Peyer's patch (tissue), 4 donors: ENCODE measurements at places on chromosomes 3 and 15. TPM values are rescaled to one million over a fixed set of nuclear protein-coding genes. Genes with fewer than 3 reads are reported as not detected.

The GOLGA8R gene
- total RNA-seq, result 5.0 TPM

The MOBP gene
- total RNA-seq, result not detected

The GOLGA8J gene
- not detected for total RNA-seq

The TRH gene
- not detected for total RNA-seq

The ELL3 gene
- 76.1 TPM for total RNA-seq

DNA sequence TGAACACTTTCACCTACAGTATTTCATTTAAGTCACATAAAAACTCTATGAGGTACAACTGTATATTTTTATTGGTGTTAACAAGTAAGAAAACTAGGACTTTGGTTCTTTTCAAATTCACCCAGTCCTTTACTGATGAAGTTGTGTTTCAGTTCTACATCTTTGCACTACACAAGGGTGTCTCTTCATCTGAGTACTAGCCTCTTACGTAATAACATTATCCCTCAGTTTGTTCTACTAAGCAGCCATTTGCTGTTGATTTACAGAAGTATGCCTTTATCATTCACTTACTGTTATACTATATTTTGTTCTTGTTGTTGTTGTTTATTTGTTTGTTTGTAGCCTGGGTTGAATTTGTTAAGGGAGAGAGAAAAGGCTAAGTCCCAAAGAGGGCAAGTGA is 311.9 kb downstream of the PLOD2 start:
- no peak for DNase-seq
- H3K4me1 ChIP-seq, result no peaks in the 10 kb centered on the region
- H3K27ac ChIP-seq, result no peak overlapping the region

GRCh38 chr3:16177962-16178627 is 3.6 kb downstream of the GALNT15 start:
- no peak overlapping the region for H3K27ac ChIP-seq
- peak overlapping the region; percentile 45 for H3K4me3 ChIP-seq
- H3K27me3 ChIP-seq, result no peaks in the 10 kb centered on the region
- H3K4me1 ChIP-seq, result no peaks in the 10 kb centered on the region

DNA sequence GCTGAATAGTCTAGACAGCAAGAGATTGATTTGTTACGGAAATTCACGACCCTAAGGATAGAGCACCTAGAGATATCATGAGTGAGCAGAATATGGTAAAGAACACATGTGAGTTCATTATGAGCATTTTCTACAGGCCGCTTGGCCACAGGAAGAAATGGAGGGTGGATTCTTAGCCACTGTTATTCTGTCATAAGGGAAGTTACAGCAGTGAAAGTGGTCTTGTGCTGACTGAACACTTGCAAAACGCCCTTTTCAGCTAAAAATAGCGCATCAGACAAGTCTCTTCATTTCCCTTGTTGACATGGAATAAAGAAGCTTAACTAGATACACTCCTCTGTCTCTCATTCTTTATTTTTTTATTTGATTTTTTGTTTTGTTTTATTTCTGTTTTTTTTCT is 19.8 kb downstream of the DGKG start:
- H3K36me3 ChIP-seq, result no peaks in the 10 kb centered on the region
- no peak for DNase-seq
- H3K4me3 ChIP-seq, result no peak overlapping the region

GRCh38 chr3:185024966-185025365 is 127.9 kb downstream of the C3orf70 start:
- no peak overlapping the region for H3K27ac ChIP-seq
- H3K36me3 ChIP-seq, result no peaks in the 10 kb centered on the region
- H3K27me3 ChIP-seq, result no peaks in the 10 kb centered on the region
- no peak overlapping the region for H3K4me3 ChIP-seq

DNA sequence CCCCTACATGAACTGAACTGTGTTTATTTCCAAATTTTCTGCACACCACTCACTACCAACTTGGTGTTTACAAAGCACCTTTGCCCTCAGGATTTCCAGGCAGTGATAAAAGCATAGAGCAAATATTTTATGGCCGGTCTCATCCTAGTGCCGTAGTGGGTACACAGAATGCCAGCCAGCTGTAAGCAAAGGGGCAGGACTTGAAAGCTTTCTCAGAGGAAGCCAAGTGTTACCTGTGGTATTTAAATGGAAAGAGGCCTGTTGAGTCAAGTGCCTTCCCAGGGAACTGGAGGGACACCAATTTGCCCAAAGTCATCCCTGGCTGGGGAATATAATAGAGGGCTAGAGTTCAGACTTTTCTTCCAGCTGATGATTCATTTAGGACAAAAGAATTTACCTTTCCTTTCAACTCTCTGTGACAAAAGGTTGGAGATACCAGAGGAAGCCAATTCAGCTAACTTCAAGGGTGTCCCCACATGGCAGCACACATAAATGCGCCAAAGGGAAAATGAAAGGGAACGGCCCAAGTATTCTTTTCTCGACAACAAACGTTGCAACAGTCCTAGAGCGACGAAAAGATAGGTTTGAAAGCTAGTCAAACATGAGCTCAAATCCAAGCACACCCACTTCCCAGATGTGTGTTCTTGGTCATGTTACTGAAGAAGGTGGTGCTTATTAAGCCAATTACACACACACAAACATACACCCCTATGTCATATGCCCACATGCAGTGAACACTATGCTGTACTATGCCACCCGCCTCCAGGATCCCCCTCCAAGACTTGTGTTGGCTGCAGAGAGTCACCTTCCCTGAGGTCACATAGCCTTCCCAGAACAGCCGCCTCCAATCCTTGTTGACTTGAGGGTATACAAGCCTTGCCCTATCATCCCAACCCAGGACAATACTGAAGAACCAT is 27.7 kb downstream of the MAGI1 start:
- no peak for DNase-seq
- H3K4me1 ChIP-seq, result no peaks in the 10 kb centered on the region
- no peaks in the 10 kb centered on the region for H3K27me3 ChIP-seq
- no peaks in the 10 kb centered on the region for H3K36me3 ChIP-seq
- H3K4me3 ChIP-seq, result no peak overlapping the region

DNA sequence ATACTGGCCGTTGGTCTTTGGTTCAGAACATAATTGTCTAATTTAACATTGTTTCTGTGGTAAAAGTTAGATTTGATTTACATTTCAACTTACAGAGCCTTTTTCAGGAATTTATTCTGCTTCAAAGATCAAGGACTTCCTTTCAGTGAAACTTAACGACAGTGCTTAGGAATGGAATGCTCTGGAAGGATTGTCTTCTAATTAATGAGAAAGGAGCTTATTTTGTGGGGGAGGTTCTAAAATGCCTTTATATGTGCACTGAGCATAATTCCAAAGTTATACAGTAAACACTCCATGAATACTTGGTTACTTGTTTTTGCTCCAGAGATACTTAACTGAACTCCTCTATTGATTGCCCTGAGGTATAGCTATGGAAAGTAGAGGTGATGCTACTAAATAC is 75.7 kb downstream of the CACNA1D start:
- H3K4me3 ChIP-seq, result no peak overlapping the region
- no peaks in the 10 kb centered on the region for H3K4me1 ChIP-seq
- no peak for DNase-seq
- H3K36me3 ChIP-seq, result no peaks in the 10 kb centered on the region
- H3K27me3 ChIP-seq, result no peaks in the 10 kb centered on the region
- no peak overlapping the region for H3K27ac ChIP-seq

DNA sequence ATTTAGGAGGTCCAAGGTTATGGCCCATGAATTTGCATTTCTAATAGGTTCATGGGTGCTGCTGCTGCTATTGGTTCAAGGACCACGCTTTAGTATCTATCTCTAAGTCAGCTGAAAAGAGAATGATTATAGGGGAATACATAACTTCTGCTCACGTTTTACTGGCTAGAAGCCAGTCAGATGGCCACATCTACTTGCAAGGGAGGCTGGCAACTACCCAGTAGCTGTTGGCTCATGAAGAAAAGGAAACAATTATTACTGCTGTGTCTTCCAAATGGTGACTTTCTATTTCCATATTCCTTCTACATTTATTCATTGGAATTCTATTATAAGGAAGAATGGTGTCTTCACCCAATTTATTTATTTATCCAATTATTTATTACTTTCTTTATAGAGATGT is 54.2 kb downstream of the SLC25A36 start:
- no peak overlapping the region for H3K4me3 ChIP-seq
- H3K36me3 ChIP-seq, result no peaks in the 10 kb centered on the region
- no peak overlapping the region for H3K27ac ChIP-seq
- H3K4me1 ChIP-seq, result no peaks in the 10 kb centered on the region

DNA sequence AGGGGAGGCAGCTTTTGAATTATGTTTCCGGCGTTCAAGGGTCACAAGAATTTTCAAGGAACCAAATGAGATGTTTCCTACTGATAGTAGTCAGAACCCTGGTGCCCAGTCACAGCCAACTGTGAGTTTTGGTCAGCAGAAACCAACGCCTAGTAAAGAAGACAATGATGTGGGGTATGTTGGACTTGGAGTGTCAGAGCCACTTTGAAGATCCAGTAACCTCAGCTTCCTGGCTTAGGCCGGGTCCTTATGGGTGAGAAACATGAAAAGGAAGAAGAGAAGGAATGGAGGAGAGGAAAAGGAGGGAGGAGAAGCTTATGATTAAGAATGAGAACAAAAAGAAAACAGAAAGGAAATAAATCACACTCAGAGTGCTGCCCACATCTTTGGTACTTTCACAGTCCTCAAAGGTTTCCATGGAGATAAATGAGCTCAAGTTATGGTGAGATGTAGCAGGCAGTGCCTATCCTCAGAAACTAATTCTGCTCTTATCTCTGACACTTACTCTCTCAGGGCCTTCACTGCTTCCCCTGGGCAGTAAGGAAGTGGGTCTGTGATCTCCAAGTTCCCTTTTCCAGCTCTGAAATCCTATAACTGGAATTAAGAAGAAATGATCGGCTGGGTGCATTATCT is 2.0 kb upstream of the MCF2L2 start:
- H3K27me3 ChIP-seq, result peaks cover 3% of the 10 kb centered on the region
- peaks cover 10% of the 10 kb centered on the region for H3K4me1 ChIP-seq
- DNase-seq, result no peak
- H3K27ac ChIP-seq, result no peak overlapping the region
- no peak overlapping the region for H3K4me3 ChIP-seq
- no peaks in the 10 kb centered on the region for H3K36me3 ChIP-seq

DNA sequence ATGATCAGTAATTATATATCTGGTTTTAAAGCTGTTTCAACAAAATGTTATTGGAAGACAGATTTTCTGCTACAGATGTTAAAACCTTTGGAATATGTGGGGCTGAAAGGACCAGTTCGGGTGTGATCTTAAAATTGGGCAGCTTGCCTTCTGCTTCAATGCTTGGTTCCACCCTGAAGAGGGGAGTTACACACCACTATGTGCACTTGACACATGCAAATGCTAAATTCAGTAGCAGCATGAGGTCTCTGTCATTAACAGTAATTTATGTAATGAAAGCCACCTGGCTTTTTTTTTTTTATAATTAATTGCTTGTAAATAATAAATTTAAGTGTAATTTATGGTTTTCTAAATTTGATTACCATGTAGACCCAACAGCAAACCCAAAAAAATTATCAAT is 24.6 kb downstream of the CDIN1 start:
- no peak overlapping the region for H3K27ac ChIP-seq
- no peak for DNase-seq
- no peak overlapping the region for H3K4me3 ChIP-seq
- H3K27me3 ChIP-seq, result no peaks in the 10 kb centered on the region

- H3K4me1 ChIP-seq, result no peaks in the 10 kb centered on the region
- no peaks in the 10 kb centered on the region for H3K27me3 ChIP-seq
- no peak overlapping the region for H3K27ac ChIP-seq
- no peak for DNase-seq
- no peaks in the 10 kb centered on the region for H3K36me3 ChIP-seq
Measured at GRCh38 chr3:157533298-157534070, 30.3 kb upstream of the VEPH1 start.

DNA sequence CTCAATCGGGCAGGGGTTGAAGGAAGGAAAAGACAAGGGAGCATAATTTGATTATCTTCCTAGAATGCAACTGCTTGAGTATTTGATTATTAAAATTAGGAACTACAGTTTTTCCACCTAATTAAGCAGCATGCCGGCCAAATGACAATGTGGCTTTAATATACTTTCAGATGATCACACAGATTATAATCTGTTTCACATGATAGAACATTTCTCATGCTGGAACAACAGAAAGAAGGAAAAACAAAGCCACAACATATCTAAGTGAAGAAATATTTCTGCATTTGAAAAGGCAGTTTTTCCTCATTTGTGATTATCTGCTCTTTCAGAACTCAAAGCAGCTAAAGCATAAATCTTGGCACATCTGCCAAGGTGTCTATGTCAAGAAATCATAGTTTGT is 82.7 kb downstream of the STRIT1 start:
- no peak for DNase-seq
- H3K27me3 ChIP-seq, result no peaks in the 10 kb centered on the region
- no peaks in the 10 kb centered on the region for H3K4me1 ChIP-seq
- H3K27ac ChIP-seq, result no peak overlapping the region
- no peak overlapping the region for H3K4me3 ChIP-seq

DNA sequence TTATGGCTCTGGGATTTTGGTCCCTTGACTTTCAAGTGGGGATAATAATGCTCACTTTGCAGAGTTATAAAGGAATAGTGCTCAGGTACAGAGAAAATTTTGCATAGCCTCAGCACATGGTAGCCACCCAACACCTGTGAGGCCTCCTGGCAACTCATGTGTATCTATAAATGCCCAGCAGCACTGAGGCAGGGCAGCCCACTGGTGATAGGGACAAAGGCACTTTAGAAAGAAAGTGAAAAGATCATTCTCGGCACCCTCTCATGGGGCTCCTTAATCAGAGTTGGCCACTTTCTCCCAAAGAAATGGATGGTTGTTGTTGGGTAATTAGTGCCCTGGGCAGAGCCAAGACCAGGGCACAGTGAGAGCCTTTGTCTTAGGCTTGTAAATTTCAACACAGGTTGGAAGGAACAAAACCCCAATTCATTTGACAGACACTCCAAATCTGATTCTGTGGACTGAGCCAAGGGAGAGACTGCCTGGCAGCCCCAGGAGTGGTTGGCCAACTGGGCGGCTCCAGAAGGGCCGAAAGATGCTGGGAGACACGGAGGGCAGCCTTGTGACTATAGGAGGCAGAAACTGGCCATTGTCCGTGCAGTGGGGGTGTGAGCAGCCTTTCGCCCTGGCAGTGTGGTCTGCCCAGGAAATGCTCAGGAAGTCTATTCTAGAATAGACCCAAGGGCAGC is 213.2 kb upstream of the RGMA start:
- no peak for DNase-seq
- H3K4me3 ChIP-seq, result no peak overlapping the region
- no peaks in the 10 kb centered on the region for H3K4me1 ChIP-seq
- H3K36me3 ChIP-seq, result no peaks in the 10 kb centered on the region
- no peak overlapping the region for H3K27ac ChIP-seq

GRCh38 chr3:32193101-32193500 is 45.4 kb upstream of the CMTM8 start:
- H3K27ac ChIP-seq, result no peak overlapping the region
- no peaks in the 10 kb centered on the region for H3K27me3 ChIP-seq
- H3K36me3 ChIP-seq, result no peaks in the 10 kb centered on the region
- H3K4me1 ChIP-seq, result no peaks in the 10 kb centered on the region

GRCh38 chr3:126557415-126557745 is 1.4 kb downstream of the C3orf22 start:
- H3K27ac ChIP-seq, result no peak overlapping the region
- no peaks in the 10 kb centered on the region for H3K36me3 ChIP-seq
- H3K4me1 ChIP-seq, result no peaks in the 10 kb centered on the region
- H3K4me3 ChIP-seq, result no peak overlapping the region

DNA sequence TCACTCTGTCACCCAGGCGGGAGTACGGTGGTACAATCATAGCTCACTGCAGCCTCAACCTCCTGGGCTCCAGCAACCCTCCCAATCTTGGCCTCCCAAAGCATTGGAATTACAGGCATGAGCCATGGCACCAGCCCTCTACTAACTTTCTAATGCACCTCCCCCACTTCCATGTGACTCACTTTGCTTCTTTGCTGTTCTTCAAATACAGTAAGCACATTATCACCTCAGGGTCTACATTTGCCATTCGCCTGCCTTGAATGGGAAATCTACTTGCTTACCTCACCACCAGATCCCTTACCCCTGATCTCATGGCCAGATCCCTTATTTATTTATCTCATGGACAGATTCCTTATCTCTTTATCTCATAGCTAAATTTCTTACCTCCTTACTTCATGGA is 235.3 kb downstream of the KCNMB2 start:
- H3K36me3 ChIP-seq, result no peaks in the 10 kb centered on the region
- H3K4me3 ChIP-seq, result no peak overlapping the region
- no peaks in the 10 kb centered on the region for H3K27me3 ChIP-seq
